CD4-positive, alpha-beta memory T cell (primary cell): ENCODE measurements at places on chromosomes 3 and 15. TPM values are rescaled to one million over a fixed set of nuclear protein-coding genes. Genes with fewer than 3 reads are reported as not detected.

CGNL1 gene
- not detected for total RNA-seq

FBXW12 gene
- total RNA-seq, result not detected

ANKDD1A gene
- total RNA-seq, result 4.5 TPM

XCR1 gene
- total RNA-seq, result not detected

DNA sequence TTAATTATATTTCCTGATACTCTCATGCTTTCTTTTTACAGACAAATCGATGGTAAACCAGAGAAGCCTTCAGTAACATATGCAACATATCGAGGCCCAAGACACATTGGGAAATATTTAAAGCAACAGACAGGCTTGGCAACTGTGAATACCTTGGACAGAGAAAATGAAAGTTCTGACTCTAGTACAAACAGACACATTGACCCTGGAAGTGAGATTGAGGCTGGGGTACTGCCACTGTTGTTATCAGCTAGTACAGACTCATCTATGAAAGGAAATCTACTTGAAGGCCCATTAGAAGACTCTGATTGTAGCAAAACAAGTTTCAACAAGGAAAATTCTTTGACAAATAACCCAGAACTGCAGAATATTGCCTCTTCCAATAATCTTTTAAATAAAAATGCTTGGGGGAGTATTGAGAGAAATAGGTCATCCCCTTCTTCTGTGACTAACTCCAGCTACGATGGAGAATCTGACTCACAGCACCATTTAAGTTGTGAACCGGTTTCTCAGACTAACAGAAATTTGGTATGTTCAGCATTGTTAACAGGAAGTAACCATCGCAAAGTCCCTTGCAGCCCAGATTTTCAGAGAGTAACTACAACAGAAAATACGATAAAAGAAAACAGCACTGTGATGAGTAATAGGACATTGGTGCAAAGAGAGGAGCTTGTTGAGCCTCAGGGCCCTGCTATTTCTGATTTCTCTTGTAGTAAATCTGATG is 50.2 kb downstream of the CRYBG3 start:
- peak; percentile 32 for DNase-seq

GRCh38 chr3:58495101-58495500 is 3.2 kb downstream of the KCTD6 start:
- no peak for DNase-seq

GRCh38 chr3:120067083-120067482 is 27.2 kb downstream of the GSK3B start:
- no peak for DNase-seq

- DNase-seq, result no peak
These were observed 15.9 kb upstream of the GATA2 start for GRCh38 chr3:128508852-128509251.

DNA sequence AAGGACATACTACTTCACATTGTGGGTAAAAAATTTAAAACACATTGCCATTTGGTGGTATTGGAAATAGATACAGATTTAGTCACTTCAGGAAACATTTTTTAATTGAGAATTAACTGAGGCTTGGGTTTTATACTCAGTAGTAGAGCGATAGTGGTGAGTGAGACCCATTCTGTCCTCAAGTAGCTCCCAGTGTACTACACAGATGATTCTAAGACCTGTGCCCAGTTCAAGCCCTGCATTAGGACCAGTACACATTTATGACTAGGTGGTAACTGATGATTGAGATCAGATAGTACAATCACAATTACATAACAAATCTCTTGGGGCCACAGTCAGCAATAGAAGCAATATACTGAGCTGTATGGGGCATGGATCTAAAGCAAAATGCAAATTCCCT is 67.4 kb downstream of the GADL1 start:
- DNase-seq, result no peak

DNA sequence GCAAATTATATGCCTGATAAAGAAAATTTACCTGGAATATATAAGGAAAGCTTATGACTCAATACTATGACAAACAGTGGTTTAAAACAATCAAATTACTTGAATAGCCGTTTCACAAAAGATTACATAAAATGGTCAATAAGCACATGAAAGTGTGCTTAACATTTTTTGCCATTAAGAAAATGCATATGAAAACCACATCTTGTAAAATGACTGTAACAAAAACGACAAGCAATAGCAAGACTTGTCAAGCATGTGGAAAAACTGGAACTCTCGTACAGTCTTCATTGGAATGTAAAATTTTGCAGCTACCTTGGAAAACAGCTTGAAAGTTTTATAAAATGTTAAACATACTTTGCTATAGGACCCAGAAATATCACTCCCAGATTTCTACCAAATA is 1110.3 kb downstream of the NAALADL2 start:
- no peak for DNase-seq

- no peak for DNase-seq
These were observed 28.6 kb downstream of the EPHB1 start for GRCh38 chr3:134823679-134824078.

- no peak for DNase-seq
These were observed 26.2 kb downstream of the ZBED2 start for GRCh38 chr3:111568911-111569310.

DNA sequence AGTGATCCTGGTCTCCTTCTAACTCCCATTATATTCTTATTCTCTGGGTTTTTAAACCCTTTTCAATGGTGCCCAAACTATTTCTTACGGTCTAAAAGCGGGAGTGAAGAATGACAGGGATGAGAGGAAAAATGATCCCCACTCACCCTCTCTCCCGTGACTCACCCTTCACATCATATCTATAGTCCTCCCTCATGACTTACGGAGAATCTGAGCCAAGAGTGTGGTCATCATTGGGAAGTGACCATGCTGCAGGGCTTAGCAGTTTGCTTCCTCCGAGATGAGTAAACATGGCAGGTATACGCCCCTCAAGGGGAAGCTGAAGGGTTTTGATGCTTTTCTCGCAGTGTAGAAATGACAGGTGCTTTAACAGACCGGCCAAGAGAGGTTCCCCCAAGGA is 274.0 kb downstream of the RYR3 start:
- DNase-seq, result no peak

DNA sequence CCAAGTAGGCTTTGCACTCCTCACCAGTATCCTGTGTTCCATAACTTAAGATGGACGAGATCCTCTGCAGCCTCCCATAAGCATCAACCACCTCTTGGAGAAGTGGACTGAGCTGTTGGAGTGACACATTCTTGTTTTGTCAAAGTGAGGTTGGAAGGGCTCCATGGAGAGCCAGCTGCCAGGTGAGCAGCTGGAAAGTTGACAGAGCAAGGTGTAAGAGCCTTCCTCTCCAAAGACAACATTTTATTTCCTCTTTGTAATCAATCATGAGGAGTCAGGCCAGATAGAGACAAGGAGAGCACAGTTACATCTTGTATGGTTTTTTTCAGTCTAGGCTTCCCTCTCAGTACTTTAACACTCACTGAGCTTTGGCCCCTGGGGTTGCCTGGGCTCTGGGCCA is 5.1 kb downstream of the ABI3BP start:
- no peak for DNase-seq

DNA sequence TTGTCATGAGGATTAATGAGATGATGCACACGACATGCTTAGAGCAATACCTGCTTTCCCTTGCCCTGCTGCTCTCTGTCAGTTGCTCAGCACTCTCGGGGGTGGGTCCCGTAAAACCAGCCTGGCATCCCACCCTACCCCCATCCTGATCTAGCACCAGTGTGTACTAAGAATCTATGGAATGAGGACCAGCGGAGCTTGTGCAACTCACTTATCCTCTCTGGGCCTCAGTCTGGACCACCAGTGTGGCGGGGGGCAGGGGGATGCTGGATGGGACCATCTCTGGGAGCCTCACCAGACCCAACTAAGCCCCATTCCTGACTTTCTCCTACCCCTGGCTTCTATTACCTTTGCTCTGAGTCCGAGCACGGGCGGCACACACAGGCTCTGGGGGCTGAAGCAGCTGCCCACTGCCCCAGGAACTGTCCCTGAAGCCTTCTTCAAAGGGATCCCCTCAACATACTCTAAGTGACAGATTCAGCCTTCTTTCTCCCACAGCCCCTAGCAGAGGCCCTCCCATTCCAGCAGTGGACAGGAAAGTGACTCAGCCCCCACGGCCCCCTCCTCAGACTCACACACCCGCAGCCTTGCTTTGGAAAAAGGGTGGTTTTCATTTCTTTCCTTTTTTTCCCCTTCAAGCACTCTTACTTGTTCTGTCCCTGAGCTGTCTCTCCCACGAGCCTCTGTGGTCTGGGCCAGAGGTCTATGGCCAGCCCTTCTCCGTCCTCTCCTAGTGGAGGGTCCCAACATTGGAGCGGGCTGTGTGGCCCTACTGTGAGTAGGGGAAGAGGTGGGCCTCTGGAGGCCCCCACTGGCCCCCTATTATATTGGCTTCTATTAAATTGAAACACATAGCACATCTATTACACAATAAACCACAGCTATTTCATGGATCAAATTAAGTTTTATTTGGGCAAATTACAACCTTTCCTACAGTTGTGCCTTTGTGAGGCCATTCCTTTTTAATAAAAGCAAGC is 100.3 kb downstream of the SMAD6 start:
- no peak for DNase-seq

DNA sequence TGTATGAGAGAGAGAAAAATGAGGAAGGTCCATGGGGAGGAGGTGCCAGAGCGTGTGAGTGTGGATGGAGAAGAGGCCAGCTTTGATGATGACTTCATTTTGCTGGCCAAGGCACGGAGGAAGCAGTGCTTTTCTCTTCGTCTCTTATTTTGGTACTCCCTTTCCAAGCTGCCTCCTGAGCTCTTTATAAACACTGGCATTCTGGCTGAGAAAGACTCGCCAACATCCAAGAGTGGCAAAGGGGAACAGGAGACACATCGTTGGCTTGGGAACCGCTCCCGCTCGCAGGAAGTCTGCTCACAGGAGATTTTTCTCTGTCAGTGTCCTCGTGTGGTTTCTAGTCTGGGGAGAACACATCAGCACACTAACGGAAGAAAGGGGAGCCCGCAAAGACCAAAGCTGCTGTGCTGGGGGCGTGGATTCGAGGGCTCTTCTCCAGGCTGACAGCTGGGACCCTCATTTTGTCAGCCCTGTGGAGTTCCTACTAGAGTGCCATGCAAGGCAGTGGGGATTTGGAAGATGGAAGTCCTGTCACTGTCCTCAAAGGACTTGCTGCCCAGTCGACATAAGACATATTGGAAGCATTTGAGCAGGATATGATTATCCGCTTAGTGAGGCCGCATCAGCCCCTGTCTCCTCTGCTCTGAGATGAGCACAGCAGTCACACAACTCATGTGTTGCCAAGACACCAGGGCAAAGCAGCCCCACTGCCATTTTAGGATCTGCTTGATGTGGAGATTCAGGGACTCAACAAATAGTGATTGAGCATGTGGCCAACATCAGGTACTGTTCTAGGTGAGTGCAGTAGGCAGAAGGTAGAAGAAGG is 8.0 kb upstream of the SEMA4B start:
- DNase-seq, result no peak

DNA sequence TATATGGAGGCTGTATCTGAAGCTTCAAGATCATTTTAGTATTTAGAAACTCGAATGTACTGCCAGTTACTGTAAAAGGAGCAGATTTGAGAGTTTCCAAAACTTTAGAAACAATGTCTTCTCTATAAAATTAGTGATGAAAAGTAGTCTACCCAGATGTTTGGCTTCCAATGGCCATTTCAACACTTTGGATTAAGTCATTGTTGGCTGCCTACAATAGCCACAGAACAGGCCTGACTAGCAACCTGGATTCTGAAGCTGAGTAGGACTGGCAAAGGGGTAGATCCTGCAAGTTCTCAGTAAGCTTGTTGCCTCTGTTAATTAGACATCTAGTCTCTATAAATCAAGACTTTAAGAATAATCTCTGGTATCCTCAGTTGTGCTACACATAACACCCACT is 239.0 kb upstream of the KCNMB2 start:
- DNase-seq, result no peak

DNA sequence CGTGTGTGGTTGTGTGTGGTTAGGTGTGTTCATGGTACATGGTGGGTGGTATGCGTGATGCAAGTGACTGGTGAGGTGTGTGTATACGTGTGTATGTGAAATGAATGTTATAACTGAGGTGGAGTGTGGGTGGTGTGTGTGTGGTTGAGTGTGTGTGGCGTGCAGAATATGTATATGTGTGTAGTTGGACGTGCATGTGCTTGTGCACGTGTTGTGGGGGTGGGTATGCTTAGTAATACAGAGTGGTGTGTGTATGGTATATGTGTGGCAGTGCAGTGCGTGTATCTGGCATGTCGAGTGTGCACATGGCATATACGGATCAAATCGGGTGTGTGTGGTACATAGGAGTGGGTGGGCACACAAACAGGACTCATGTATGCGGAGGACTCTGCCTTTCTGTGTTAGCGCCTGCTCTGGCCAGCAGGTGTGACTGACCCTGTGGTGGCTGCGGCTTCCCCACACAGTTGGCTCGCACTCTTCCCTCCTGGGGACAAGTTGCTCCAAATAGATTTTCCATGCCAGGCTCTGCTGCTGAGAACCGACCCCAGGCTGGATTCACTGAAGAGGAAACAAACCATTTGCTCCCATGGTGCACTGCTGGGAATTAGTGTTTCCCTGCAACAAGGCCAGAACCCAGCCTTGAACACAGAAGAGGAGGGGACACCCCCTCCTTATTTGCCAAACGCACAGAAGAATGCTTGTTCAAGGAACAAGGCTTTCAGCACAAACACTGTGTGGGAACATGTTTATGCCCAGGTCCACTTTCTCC is 1.2 kb upstream of the C3orf70 start:
- DNase-seq, result no peak
